Activated naive CD4-positive, alpha-beta T cell treated with anti-CD3 and anti-CD28 coated beads, Interleukin-2, amount 50 U/mL, for 72 hours (primary cell): ENCODE measurements at places on chromosomes 5 and 9.

DNA sequence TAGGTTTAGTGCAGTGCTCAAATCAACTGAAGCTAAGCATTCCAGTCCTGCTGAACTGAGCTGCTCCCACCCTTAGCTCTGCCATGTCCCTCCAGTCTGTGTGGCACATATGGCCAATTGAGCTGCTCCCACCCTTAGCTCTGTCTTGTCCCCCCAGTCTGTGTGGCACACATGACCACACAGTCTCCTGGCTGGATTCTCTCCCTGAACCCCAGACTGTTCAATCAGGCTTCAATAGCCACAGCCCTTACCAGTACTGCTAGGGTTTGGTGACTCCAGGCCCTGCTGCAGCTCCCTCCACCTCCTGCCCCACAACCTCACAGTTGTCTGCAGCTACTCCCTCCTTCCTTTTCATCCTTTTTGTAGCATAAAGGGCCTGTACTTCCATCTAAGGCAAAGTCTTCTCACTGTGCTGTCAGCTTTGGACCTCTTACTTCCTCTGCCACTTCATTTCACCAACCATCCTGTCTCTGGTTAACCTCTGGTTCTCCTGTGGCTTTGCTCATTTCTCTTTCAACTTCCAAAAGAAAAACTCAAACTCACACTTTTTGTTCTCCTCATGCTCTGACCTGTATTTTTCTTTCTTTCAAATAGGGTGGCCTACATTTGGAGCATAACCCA, 50.8 kb downstream of the ADAMTS12 start:
- no peak for DNase-seq

GRCh38 chr5:137470111-137470920, 28.8 kb downstream of the SPOCK1 start:
- DNase-seq = no peak

DNA sequence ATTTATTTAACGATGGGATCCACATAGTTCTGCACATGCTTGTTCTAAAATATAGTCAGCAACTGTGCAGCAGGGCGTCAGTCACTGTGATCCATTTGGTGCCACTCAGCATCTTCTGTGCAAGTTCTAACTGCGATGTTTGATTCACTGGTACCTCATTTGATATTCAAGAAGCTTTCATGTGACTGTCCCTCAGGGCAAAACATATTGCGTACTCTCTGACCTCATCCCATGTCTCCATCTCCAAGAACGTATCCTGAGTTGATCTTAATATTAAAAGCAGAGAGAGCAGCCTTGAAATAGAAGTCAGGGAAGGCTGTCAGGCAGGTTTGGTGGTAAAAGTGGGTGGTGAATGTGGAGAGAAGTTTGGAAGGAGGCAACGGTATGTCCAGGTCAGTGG, 116.5 kb upstream of the ATP10B start:
- DNase-seq = no peak

- no peak for DNase-seq
Measured at GRCh38 chr5:60841361-60841760, 2.7 kb downstream of the ELOVL7 start.

DNA sequence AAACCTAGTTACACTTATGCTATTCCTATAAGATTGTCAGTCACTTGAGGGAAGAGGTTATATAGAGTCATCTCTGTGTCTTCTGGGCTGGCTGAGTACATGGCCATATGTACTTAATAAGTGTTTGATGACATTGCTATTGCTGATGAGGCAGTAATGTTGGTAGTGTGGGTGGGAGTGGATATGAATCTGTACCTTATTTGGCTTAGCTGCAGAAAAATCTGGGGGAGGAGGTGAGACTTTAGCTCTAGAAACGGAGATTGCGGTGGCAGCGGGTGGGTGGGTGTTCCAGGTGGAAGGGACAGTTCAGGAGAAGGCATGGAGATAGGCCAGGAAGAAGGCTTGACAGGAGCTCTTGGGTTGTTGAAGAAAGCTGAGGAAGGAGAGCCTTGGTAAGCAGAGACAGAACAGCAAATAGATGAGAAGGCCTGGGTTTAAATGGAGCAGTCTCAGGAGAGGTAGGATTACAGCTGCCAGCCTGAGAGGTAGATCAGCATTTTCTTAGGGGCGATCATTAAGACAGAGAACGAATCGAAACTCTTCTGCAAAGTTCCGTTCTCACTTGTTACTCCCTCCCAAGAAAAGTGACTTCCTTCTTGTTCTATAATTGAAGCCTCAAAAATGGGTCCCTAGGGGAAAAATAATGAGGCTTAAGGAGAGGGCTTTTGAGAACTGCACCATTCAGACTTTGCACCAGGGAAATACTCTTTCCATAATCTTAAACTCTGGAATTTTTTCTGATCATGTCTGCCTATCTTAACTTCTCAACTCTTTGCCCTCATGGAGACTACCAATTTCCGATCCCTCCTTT, 160.5 kb downstream of the UNC13B start:
- no peak for DNase-seq

GRCh38 chr5:180350711-180351465, 2.2 kb downstream of the GFPT2 start:
- DNase-seq = no peak

- no peak for DNase-seq
Measured at GRCh38 chr5:146072595-146072994, 32.8 kb downstream of the PLAC8L1 start.

DNA sequence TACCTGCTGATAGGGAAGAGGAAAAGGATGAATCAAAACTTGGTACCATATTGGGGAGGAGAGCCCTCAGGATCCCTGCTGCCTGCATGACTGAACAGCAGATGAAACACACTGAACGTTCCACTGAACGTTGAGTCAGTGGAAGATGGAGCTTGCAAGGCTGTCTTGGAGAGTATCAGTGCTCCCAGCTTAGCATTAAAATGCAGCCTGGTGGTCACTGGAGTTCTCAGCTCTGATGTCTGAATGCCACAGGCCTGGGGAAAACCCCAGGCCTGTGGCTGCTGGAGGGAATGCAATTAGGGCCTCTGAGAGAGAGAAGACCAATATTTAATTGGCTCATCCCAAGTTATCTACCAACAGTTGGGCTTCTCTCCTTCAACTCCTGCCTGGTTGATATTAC, 54.5 kb downstream of the PDE4D start:
- no peak for DNase-seq

GRCh38 chr9:83322438-83322837, 215.8 kb downstream of the FRMD3 start:
- no peak for DNase-seq

GRCh38 chr9:82090046-82090445, 101.5 kb downstream of the SPATA31D1 start:
- no peak for DNase-seq

DNA sequence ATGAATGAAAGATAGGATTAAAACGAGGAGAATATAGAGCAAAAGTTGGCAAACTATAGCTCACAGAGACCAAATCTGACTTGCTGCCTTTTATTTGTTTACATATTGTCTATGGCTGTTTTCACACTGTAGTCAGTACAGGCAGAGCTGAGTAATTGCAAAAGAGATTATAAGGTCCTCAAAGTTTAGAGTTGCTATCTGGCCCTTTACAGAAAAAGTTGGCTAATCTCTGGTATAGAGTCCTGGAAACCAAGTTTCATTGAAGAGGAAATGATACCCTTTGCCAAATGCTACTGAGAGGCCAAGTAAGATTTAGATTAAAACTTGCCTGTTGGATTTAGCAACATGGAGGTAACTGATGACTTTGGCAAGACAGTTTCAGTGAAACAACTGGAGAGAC, 36.0 kb downstream of the LYRM7 start:
- DNase-seq = no peak

DNA sequence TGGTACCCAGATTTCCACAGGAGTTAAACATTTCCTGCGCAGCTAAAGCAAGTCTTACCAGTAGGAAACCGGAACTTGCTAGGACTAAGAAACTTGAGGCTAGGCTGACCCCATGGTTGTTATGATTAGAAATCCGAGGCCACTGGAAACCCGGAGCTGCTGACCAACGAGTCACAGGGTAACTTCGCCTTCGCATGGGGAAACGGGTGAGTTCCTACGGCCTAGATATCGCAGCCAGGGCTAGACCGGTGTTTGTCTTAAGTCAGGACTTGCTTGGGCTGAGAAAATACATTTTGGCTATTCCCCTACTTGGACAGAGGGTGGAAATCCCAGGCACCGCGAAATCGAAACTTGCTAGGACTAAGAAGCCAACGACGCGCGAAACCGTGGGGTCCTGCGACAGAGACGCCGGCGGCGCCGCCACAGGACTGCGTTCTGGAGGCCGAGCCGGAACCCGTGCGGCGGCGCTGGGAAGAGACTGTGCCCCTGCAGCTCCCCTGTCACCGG, 1.6 kb upstream of the ANXA2R start:
- no peak for DNase-seq

GRCh38 chr9:115109486-115109885, 8.5 kb downstream of the TNC start:
- no peak for DNase-seq

GRCh38 chr9:4193391-4193790, 106.5 kb downstream of the GLIS3 start:
- no peak for DNase-seq

DNA sequence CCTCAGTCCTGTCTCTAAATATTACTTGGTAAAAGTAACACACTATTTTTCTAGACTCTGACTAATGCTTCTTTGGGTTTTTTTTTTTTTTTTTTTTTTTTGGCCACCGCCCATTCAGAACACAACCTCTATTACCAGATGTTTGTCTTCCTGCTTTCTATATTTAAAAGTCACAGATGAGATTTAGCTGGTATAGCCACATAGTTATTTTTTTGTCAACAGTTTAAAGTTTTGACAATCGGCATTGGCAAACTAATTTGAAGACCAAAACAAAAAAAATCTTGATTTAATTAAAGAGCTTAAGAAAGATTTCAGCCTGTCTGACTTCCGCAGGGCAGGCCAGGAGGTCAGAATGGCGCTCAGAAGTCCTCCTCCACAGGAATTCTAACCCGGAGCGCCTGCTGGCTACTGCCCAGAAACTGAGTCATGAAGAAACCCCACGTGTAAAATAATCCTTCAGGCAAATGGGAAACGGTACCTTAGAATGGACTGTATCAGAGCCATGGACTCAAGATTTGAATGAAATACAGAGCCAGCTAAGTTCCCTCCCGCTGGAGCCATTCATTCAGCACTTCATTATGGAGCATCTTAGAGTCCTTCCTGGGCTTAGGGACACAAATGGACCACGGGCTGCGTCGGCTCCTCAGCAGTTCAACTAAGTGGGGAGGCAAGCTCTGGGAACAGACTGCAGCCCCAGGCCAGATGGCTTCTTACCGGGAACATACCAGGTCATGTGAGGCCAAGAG, 55.6 kb downstream of the PTPDC1 start:
- no peak for DNase-seq

- DNase-seq = no peak
Measured at GRCh38 chr9:135523521-135524129, 2.4 kb downstream of the LCN1 start.

- no peak for DNase-seq
Measured at GRCh38 chr5:103456476-103456875, 106.1 kb downstream of the NUDT12 start.

DNA sequence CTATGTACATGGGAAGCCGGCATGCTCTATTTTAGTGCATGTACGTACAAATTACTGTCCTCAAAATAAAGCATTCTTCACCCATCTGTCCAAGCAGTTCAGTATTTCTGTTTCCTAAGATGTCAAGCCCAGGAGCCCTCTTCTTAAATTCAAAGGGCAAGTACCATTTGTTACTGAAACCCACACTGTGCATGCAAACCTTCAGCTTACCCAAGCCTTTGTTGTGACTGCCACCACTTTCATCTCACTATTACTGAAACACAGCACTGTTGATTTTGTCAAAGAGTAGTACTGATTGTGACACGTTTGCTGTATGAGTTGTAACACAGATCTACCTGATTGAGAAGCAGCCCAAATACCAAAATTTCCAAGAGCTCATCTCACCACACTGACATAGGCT, 390.4 kb upstream of the IZUMO3 start:
- DNase-seq = no peak

DNA sequence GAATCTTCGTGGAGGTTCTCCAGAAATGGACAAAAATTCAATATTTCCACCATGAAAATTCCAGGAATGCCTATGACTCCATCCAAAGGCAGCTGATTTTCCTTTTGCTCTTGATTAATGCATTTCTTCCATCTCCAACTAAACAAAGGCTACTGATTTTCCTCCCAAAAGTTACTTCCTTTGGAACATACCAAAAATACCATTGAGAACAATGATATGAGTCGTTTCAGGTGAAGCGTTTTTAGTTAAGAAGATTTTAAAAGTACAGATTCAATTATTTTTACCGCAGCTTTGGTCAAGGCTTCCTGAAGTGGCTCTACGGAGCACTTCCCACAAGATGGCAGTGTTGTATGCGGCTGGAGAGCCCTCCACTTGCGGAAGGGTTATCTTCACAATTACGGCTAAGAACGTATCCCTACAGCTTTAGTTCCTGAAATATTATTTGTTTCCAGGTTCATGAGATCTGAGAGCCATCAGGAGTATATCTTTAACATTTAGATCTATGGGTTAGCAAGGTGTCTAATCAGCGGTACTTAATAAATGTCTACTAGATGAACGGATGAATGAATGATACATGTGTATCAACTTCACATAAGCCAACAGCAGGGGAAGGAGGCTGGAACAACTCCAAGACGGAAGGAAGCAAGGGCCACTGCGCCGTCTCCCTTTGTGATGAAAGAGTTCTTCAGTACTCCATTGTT, 35.9 kb upstream of the ARSB start:
- peak; percentile 51 for DNase-seq

GRCh38 chr5:618450-618849, 6.3 kb downstream of the CEP72 start:
- DNase-seq = no peak

- no peak for DNase-seq
Measured at GRCh38 chr5:102583276-102584124, 84.7 kb upstream of the SLCO6A1 start.

- DNase-seq = no peak
Measured at GRCh38 chr5:6576861-6577501, 55.9 kb downstream of the NSUN2 start.

GRCh38 chr9:136085815-136086212, 9.3 kb downstream of the NACC2 start:
- peak; percentile 47 for DNase-seq

DNA sequence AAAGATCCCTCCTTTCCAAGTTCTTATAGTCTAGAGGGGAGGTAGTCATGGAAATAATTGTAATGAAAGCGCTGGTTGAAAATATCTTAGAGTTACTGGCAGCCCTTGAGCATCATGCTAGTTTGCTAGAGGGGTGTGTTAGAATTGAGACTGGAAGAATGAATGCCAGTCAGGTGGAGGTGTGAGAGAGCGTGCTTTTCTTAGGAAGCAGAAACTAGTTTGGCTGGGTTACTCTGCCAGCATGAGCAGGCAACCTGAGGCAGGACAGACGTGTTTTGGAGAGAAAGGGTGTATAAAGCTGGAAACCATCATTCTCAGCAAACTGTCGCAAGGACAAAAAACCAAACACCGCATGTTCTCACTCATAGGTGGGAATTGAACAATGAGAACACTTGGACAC, 43.6 kb upstream of the DHFR start:
- DNase-seq = no peak

- no peak for DNase-seq
Measured at GRCh38 chr5:139426203-139426885, 13.0 kb downstream of the DNAJC18 start.

- DNase-seq = no peak
Measured at GRCh38 chr9:112520069-112520468, 33.4 kb downstream of the KIAA1958 start.

GRCh38 chr9:90451804-90452203, 190.8 kb downstream of the DIRAS2 start:
- DNase-seq = no peak
